Naive thymus-derived CD4-positive, alpha-beta T cell (primary cell): ENCODE measurements at places on chromosomes 7 and 10.

DNA sequence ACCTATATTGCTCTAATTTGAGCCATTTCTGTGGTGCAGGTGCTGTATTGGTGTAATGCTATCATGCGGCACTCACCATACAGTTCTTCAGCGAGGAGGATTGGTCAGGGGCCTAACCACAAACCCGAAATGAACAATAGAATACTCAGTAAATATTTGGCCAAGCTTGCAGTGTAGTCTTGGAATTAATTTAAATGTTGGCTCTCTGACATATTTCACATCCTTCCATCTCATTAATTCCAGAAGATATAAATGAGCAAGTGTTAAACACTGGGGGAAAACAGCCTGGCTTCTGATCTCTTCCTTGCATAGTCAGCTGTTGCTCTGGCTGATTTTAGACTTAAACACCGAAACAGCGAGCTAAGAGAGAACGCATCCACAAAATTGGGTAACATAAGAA, 663.1 kb upstream of the GHITM start:
- H3K27ac ChIP-seq: no peak overlapping the region
- no peak overlapping the region for H3K4me3 ChIP-seq
- no peaks in the 10 kb centered on the region for H3K4me1 ChIP-seq
- no peaks in the 10 kb centered on the region for H3K27me3 ChIP-seq
- no peaks in the 10 kb centered on the region for H3K36me3 ChIP-seq

DNA sequence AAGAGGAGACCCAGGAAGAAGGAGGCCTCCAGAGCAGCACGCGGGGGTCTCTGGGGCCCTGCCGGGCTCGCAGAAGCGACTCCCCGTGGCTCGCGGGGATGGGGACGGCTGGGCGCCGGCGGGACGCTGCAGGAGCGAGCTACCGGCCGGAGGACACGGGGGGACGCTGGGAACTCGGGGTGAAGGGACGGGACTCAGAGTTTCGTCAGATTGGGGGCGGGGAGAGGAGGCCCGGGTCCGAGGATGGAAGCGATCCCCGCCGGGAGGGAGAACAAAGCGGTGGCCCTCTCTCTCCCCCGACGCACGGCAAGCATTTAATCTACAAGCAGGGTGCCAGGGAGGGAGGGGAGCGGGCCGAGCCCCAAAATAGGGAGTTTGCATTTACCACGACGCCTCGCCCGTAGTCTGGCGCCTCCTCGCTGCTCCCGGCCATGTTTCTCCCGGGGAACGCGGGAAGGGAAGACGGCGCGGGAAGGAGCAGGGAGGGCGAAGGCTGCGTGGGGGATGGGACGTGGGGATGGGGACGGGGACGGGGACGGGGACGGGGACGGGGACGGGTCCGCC, at the start of gene PRTFDC1:
Gene PRTFDC1, minus strand, starts transcription at position 464 of the 564 bp plus-strand sequence. Its CDS starts 31 bp downstream, at position 433.
- H3K4me3 ChIP-seq: peak within 1 kb of the TSS; percentile 55
- no peaks in the 10 kb centered on the region for H3K27me3 ChIP-seq
- H3K36me3 ChIP-seq: no peaks in the 10 kb centered on the region
- peak within 1 kb of the TSS; percentile 59 for H3K27ac ChIP-seq
- peaks cover 4% of the 10 kb centered on the region for H3K4me1 ChIP-seq
- DNase-seq: peak; percentile 50

DNA sequence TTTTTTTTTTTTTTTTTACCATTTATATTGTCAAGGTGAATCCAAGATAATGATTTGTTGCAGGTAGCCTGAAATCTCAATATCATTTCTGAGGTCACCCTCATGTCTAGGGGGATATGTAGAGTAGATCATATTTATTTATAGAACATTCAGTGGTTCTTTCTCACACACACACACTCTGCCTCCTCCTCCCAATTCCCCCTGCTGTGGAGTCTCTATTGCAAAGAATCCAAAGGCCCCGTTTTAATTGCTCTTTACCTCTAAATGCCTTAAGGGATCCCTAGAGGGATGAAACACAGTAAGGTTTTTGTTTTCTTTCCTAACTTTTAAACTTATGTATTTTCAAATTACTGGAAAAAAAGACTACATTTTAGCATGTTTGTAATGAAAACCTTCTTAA, 170.0 kb downstream of the PRKG1 start:
- H3K36me3 ChIP-seq: no peaks in the 10 kb centered on the region
- H3K27ac ChIP-seq: no peak overlapping the region
- H3K4me3 ChIP-seq: no peak overlapping the region
- no peaks in the 10 kb centered on the region for H3K4me1 ChIP-seq

DNA sequence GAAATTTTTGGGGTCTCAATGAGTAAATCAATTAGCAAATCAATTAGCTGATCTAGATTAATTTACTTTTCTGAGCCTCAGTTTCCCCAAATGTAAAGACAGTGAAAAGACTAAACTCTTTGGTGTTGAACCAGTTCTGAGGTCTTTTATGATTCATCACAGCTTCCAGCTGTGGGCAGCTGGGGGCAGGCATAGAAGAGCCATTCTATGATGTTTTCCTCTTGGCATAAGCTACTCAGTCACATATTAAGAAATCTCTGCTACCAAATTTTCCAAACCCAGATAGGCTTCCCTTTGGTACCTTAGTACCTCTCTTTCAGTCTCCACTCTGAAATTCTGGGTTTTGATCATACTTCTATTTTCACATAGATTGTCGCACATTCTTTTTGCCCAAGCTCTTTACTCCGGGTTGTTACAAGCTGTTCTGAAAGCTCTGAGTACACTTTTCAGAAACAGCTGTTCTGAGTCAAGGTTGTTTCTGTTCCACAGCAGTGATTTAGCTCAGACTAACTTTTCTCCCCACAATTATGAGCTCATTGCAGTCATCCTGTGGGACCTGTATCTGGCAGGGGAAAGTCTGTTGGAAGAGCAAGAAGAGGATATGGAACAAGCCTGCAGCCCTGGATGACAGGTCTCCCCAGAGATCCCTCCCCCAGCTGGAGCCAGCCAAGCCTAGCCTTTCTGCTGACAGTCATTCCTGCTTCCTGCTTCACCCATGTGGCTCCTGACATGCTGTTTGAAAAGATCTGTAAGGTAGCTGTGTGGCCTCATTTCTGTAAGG, 599.6 kb upstream of the GHITM start:
- no peak overlapping the region for H3K4me3 ChIP-seq
- no peaks in the 10 kb centered on the region for H3K4me1 ChIP-seq
- no peaks in the 10 kb centered on the region for H3K27me3 ChIP-seq

GRCh38 chr7:131071786-131072504, 255.7 kb upstream of the MKLN1 start:
- peaks cover 39% of the 10 kb centered on the region for H3K4me1 ChIP-seq
- no peak overlapping the region for H3K4me3 ChIP-seq
- DNase-seq: no peak
- H3K27ac ChIP-seq: no peak overlapping the region
- no peaks in the 10 kb centered on the region for H3K36me3 ChIP-seq
- H3K27me3 ChIP-seq: no peaks in the 10 kb centered on the region

- H3K27ac ChIP-seq: no peak overlapping the region
- H3K4me3 ChIP-seq: no peak overlapping the region
- H3K27me3 ChIP-seq: no peaks in the 10 kb centered on the region
- no peaks in the 10 kb centered on the region for H3K36me3 ChIP-seq
- no peaks in the 10 kb centered on the region for H3K4me1 ChIP-seq
These were observed 95.0 kb downstream of the MICALL2 start for GRCh38 chr7:1364068-1364905.

DNA sequence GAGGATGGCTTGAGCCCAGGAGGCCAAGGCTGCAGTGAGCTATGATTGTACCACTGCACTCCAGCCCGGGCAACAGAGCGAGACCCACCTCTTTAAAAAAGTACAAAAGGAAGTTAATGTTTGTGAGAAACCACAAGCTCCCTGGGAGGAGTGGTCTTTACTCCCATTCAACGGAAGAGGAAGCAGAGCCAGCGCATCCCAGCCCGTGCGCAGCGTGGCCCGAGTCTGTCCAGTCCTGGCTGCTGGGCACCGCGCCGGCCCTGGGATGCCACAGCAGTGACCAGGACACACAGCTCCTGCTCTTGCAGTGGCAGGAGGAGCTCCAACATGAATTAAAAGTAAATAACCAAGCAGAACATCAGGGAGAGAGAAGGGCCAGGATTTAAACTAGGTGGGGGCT, 68.4 kb downstream of the ELFN1 start:
- H3K4me1 ChIP-seq: peaks cover 13% of the 10 kb centered on the region
- no peak for DNase-seq
- H3K27me3 ChIP-seq: no peaks in the 10 kb centered on the region
- H3K27ac ChIP-seq: no peak overlapping the region
- H3K4me3 ChIP-seq: no peak overlapping the region

DNA sequence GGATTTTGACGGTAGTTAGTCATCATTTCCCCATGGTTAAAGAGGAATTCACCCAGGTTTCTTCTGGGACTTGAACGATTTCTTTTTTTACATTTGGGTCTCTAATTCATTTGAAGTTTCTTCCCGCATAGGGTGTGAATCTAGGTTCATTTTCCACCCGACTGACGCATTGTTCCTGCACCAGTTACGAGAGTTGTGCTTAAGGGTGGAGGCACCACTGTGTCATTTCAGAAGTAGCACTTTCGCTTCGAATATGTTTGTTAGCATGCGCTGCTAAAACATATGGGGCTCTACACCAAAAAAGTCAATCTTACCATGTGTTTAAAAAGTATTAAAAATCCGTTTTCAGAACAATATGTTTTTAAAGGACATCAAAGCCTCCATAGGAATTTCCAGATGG, 140.3 kb downstream of the VIPR2 start:
- DNase-seq: no peak
- H3K36me3 ChIP-seq: no peaks in the 10 kb centered on the region
- no peak overlapping the region for H3K4me3 ChIP-seq
- no peak overlapping the region for H3K27ac ChIP-seq
- H3K4me1 ChIP-seq: no peaks in the 10 kb centered on the region

DNA sequence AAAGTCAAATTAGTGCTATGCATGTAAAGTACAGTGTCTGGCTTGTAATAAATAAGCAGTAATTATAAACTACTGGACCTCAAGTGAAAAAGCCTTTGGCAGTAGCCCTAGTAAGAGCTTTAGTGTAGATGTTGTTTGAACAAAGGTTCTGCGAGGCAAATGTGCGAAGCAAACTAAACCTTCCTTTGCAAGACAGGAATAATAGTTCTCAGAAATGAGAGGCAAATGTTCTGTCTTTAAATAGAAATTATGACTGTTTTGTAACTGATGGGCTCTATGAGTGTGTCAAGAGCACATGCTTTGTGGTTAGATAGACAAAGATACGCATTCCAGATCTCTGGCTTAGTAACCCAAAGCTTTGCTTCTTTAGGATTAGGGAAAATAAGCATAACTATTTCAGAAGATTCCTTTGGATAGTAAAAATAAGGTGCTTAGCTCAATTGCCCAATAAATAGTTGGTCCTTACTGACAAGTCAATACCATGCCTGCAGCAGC, 169.2 kb upstream of the CDC14C start:
- H3K4me1 ChIP-seq: no peaks in the 10 kb centered on the region
- no peak for DNase-seq
- H3K27ac ChIP-seq: no peak overlapping the region
- no peak overlapping the region for H3K4me3 ChIP-seq

DNA sequence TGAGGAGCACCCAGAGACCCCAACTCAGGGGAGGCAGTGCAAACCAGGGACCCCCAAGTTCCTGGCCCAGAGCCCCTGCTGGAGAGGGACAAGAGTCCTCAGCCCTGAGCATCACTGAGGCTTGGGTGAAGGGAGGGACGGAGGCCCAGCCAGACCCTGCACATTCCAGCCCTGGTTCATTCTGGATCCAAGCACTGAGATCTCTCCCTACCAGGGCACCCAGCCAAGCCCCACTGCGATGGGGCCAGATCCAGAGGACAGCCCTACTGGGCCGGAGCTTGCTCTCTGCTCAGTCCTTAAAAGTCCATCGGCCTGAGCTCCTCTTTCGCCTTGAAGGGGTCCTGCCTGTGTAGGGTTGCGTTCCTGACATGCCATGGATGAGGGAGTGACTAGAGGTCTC, 40.5 kb upstream of the RABGEF1 start:
- no peaks in the 10 kb centered on the region for H3K36me3 ChIP-seq
- no peak for DNase-seq
- no peaks in the 10 kb centered on the region for H3K27me3 ChIP-seq
- H3K27ac ChIP-seq: no peak overlapping the region
- H3K4me3 ChIP-seq: no peak overlapping the region

DNA sequence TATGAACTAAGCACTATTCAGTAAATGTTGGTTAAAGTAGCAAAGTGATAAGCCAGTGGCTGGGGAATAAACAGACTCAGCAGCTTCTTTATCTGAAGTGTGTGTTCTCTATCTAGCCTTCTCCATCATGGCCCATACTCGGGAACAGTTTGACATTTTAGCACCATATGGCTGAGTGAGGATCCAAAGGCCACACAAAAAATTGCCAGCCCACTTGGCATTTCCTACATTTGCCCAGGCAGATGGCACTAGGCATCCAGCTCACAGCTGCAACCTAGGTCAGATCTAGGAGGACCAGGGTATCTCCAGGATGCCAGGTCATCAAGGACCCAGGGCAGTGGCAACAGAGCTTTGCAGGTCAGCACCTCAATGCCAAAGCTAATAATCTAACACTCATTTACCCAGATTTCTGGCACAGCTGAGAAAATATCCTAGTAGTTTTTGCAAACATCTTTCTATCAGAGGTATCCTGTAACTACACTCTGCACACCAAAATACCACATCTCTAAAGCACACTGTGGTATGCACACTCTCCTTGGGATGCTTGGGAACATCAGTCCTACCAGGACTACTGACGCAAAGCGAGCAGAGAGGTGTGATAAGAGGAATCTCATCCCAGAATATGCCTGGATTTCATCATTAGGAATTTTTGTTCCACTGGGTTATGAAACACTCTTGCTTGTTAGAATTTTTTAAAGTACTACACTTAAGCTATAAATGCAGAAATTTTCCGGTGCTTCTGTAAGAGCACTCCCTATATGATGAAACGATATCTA, 61.7 kb downstream of the DOCK4 start:
- H3K4me1 ChIP-seq: no peaks in the 10 kb centered on the region
- no peak overlapping the region for H3K27ac ChIP-seq
- H3K4me3 ChIP-seq: no peak overlapping the region
- H3K36me3 ChIP-seq: no peaks in the 10 kb centered on the region

DNA sequence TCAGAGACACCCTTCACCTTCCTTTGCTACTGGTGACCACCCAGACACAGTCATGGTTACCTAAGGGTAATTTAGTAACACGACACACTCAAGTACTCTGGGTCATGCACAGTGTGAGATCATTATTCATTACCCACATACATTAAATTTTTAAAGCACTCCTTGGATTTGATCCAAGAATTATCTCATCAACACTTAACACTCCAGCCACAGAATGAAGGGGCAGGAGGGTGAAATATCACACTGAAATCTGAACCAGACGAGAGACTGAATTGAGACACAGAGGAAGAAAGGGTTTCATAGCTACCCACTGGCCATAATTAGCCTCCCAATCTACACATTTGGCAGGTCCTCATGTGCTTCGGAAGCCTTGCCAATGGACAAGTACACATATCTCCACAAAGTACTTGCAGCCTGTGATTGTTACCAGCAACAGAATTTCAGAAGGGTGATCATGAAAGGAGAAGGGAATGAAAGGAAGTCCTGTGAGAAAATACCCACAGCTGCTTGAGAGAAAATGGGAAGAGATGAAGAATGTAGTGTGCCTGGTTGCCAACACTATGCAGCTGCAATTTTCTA, 189.3 kb downstream of the POLR1F start:
- H3K27me3 ChIP-seq: no peaks in the 10 kb centered on the region
- no peaks in the 10 kb centered on the region for H3K4me1 ChIP-seq
- H3K27ac ChIP-seq: no peak overlapping the region
- no peak overlapping the region for H3K4me3 ChIP-seq
